NCI-H1092 treated with DMSO at 0.1 percent for 48 hours (cell line): ENCODE measurements at places on chromosomes 1 and 21.

DNA sequence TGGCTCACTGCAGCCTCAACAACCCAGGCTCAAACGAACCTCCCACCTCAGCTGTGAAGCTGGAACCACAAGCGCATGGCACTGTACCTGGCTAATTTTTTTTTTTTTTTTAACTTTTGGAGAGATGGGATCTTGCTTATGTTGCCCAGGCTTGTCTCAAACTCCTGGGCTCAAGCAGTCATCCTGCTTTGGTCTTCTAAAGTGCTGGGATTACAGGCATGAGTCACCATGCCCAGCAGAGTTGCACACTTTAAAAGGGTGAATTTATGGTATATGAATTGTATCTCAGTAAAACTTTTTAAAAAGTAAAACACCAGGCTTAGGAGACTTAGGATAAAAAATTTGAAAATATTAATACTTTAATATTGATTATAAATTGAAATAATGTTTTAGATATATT lies 99.1 kb downstream of the CLEC20A start:
- no peak for DNase-seq

DNA sequence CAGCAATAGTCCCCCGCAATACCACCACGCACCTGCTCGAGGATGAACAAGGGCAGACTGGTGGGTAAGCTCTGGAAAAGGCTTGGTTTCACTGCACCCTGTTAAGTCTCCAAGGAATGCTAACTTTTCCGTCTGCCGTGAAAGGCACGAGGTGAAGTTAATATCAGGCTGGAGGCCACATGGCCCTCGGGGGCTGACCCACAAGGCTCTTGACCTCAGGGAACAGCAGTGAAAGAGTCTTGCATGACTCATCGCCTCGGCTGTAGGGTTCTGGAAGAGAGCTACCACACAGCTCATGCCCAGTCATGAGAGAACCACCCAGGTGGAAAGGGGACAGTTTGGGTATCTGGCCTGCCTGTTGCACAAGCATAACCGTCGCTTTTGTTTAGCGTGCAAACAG lies 24.7 kb downstream of the SCCPDH start:
- no peak for DNase-seq

- DNase-seq, result no peak
Measured at GRCh38 chr1:158019171-158019868, 25.9 kb downstream of the KIRREL1 start.

GRCh38 chr1:36085686-36086526 lies 2.0 kb downstream of the TEKT2 start:
- no peak for DNase-seq

- DNase-seq, result peak; percentile 4
Measured at GRCh38 chr1:96492236-96492635, 229.3 kb upstream of the PTBP2 start.

GRCh38 chr1:95041491-95042165 lies 31.1 kb downstream of the ALG14 start:
- peak; percentile 50 for DNase-seq

- no peak for DNase-seq
Measured at GRCh38 chr1:30710407-30710806, 13.0 kb downstream of the MATN1 start.

- no peak for DNase-seq
Measured at GRCh38 chr21:35203093-35203977, 154.2 kb upstream of the RUNX1 start.

GRCh38 chr1:94929351-94930217 lies 2.7 kb upstream of the CNN3 start:
- no peak for DNase-seq

GRCh38 chr1:206555473-206555935 lies 48.2 kb downstream of the RASSF5 start:
- peak; percentile 66 for DNase-seq

GRCh38 chr1:69987881-69988280 lies 217.5 kb downstream of the LRRC40 start:
- DNase-seq, result no peak

DNA sequence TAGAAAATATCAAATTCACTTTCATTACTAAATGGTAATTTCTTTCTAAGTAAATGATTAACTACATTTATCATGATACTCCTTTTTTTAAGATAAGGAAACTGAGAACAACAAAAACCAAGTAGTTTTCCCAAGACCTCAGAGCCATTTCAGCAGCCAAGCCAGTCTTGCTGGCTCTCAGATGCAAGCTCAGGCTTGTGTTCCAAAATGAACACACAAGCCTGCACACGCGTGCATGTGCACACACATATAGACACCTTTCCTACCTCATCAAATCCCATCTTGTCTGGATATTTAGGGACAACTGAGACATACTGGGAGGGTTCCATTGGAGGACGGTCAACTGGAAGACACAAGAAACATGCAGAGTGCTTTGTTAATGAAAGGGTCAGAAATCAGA lies 83.0 kb downstream of the COLGALT2 start:
- DNase-seq, result no peak

DNA sequence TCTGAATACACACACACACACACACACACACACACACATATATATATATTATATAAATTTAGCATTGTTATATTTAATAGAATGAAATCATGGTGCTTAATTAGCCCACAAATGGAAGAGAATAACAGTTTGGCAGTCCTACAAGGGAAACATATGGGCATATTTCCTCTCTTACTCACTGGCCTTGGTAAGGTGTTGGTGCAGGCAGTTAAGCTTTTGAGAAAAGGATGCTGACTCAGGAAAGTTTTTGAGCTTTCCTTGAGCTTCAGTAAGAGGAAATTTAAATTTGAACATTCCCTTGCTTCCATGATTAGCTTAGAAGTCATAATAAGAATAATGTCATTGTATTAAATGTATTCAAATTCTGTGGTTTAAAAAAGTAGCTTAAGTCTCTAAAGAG lies 37.0 kb upstream of the B3GALT5 start:
- DNase-seq, result no peak

DNA sequence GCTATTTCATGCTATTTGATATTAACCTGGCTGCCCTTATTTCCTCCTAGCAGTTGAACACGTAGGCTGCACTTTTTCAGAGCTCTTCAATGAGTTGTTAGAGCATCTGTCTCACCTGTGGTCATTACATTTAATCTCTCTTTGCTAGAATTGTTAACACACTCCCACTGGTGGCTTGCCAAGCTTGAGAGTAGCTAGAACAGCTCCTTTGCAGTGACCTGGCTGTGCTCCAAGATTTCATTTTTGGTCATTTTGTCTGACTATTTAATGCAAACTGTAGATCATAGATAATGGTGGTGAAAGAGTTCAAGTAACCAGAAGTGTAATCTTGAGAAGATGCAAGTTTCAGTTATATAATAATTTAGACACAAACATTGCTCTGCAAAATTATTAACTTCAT lies 105.6 kb downstream of the LRRC7 start:
- DNase-seq, result peak; percentile 33

DNA sequence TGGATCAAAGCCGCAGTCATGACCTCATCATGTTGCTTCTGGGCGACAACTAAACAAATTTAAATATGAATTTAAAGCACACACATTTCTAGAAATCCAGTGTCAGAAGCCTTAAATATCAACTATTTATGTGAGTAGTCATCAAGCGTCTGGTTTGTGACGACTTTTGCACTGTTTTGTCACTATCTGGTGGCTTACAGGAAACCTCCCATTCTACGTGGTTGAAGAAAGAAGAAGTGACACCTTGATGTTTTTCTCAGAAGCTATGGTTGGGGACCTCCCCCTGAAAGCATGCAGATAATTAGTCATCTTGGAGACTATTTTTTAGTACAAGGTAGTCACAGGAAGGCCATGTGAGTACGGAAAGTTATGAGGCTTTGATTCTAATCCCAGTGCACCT lies 58.5 kb downstream of the TENT5C start:
- DNase-seq, result no peak

GRCh38 chr1:34884536-34884935 lies 25.0 kb upstream of the SMIM12 start:
- DNase-seq, result no peak

GRCh38 chr1:237867380-237867888 lies 23.3 kb downstream of the ZP4 start:
- no peak for DNase-seq

- DNase-seq, result no peak
Measured at GRCh38 chr1:89271341-89272015, 1.2 kb downstream of the GBP5 start.

DNA sequence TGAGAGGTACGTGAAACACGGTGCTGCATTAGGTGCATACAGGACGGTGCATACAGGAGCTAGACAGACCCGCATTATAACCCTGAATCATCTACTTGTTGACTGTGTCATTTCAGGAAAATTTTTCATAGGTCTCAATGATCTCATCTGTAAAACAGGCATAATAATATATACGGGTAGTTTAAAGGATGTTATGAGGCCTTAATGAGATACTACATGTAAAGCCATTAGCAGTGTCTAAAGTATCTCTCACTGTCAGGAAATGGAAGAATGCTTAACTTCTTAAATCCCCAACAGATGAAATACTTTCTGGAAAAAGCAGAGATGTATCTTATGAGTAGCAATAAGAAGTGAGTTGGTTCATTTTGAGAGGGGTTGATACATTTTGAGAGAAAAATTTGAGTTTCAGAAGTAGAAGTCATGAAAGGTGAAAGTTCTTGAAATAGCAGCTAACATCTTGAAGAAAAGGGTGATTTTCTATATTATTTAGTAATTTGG lies 669.6 kb downstream of the PTPRC start:
- no peak for DNase-seq

DNA sequence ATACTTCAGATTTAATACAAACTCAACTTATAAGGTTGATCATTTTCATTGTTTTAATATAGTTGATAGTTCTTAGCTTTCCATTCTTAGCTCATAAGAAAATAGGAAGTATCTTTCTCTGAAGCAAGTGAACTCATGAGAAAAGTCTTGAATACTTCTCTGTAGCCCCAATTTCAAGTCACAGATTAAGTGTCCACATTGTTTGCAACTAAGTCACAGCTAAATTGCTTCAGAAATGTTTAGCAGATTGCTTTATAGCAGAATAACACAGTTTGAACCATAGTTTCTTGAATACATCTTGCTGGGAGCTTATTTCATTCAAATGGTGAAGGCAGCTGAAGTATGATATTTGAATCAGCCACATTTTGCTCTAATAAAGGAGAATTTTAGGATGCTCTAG lies 10.6 kb upstream of the PKN2 start:
- no peak for DNase-seq

DNA sequence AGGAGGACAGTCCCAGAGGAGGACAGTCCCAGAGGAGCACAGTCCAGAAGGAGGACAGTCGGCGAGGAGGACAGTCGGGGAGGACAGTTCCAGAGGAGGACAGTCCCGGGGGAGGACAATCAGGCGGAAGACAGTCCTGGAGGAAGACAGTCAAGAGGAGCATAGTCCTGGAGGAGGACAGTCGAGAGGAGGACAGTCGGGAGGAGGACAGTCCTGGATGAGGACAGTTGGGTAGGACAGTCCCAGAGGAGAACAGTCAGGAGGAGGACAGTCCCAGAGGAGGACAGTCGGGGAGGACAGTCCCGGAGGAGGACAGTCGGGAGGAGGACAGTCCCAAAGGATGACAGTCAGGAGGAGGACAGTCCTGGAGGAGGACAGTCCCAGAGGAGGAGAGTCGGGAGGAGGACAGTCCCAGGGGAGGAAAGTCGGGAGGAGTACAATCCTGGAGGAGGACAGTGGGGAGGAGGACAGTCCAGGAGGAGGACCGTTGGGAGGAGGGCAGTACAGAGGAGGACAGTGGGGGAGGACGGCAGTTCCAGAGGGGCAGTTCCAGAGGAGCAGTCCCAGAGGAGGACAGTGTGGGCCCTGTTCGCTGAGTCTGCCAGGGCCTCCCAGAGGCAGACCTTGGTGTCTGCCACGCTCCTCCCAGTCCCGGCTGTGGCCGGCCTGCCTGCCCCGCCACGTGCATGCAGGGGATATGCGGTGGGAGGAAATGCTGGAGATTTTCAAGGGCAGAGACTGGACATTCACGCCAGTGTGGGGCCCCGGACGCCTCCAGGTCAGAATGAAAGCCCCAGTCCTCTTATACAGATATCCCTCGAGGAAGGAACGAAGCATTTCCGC lies 183.8 kb upstream of the ARHGEF16 start:
- no peak for DNase-seq

DNA sequence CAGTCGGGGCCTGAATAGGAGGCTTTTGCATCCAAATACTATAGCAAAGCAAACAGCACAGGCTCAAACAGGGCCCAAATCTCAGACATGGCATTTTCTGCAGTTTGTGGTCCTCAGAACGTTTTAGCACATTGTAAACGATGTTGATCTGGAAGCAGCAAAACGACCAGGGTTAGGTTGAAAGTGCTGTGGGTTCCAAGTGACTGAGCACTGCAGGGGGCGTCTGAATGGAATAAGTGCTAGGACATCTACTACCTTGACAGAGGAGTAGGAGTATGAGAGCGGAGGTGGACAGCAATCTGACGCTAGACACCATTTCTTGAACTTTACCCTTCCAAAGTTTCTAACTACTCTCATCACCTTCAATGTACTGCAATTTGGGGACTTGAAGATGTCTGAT lies 214.9 kb downstream of the BARHL2 start:
- DNase-seq, result no peak

DNA sequence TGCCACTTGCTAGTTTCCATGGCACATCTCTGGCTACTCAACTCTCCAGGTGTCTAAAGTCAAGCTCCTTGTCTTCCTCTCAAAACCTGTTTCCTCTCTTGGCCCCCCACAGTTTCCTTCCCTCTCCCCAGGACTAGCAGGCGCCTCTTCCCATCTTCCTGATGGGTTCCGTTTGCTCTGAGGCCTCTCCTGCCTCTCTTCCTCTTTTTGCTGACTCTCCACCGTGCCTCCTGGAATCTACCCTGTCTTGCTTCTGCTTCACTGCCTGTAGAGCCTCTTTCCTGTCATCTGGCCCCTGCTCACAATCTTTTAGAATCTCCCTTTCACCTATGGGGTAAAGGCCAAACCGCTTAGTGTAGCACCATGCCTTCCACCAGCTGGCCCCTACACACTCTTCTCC lies 21.8 kb upstream of the LHX4 start:
- DNase-seq, result no peak

DNA sequence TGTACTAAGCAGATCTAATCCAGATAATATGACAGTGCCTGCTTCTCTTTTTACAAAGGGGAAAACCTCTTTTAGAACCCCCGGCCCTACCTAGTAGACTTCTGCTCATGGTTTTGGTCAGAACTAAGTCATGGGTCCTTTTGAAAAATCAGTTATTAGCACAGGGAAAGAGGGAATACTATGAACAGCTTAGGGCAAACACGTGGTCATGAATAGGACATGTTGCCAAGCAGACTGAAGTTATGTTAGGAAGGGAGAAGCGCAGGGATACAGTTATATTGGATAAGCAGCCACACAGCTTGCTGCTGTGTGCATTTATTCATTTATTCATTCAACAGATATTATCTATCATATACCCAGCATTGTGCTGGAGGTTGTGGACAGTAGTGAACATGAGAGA lies 25.3 kb upstream of the IGSF3 start:
- DNase-seq, result no peak

- DNase-seq, result peak; percentile 95
Measured at GRCh38 chr1:227766015-227766634, 30.9 kb downstream of the SNAP47 start.

GRCh38 chr1:241749945-241750695 lies 97.9 kb upstream of the EXO1 start:
- DNase-seq, result no peak

GRCh38 chr1:36857754-36858153 lies 176.6 kb downstream of the GRIK3 start:
- peak; percentile 51 for DNase-seq

GRCh38 chr1:13908128-13908527 lies 208.1 kb downstream of the PRDM2 start:
- no peak for DNase-seq
